Activated CD8-positive, alpha-beta memory T cell treated with anti-CD3 and anti-CD28 coated beads for 4 hours (primary cell): ENCODE measurements at places on chromosomes 7 and 10.
A peak's percentile ranks its signal among the peaks of the same experiment; 100 is the strongest.

DNA sequence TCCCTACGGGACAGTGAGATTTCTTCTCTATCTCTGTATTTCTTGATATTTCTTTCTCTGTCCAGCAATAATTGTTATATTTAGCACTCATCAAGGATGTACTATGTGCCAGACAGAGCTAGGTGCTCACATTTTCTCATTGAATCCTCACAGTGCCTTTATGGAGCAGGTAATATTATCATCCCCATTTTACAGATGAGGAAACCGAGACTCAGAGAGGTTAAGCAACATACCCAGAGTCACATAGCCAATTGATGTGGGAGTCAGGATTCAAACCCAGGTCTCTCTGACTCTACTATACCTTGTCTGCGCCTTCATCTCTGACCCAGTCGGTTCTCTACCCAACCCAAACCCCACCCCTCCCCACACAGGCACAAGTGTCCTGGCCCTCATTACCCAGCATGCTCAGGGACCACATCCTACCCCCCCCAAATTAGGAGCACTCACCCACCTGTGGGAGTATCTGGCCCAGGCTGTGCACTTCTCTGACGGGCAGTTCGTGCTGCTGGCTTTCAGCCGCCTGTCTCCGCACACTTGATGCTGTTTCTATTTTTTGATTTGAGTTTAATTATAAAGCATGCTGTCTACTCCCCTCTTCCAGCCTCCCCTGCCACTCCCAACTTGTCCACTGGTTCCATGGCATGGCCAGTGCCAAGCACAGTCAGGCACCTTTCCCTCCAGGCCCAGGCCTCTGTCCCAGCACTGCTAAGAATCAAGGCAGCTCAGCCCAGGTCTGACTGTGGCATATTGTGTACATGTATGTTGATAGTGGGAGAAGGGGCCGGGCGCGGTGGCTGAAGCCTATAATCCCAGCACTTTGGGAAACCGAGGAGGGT, 9.8 kb upstream of the SAMD8 start:
- DNase-seq, result no peak

DNA sequence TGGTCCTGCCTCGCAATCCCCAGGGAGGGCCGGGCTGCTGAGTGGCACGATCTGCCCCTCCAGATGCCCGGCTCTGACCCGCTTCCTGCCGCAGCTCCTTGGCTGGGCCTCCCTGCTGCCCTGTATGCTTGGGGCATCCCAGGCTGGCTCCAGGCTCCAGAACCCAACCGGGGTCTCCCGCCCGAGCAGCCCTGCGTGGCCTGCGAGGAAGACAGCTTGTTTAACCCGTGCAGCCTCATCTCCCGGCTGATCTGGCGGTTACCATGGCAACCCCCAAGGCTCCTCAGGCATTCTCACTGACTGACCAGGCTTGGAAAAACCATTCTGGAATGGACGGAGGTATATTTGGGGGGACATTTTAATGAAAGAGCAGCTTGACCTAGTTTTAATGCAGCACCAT, 232.4 kb upstream of the MYO3A start:
- no peak for DNase-seq

DNA sequence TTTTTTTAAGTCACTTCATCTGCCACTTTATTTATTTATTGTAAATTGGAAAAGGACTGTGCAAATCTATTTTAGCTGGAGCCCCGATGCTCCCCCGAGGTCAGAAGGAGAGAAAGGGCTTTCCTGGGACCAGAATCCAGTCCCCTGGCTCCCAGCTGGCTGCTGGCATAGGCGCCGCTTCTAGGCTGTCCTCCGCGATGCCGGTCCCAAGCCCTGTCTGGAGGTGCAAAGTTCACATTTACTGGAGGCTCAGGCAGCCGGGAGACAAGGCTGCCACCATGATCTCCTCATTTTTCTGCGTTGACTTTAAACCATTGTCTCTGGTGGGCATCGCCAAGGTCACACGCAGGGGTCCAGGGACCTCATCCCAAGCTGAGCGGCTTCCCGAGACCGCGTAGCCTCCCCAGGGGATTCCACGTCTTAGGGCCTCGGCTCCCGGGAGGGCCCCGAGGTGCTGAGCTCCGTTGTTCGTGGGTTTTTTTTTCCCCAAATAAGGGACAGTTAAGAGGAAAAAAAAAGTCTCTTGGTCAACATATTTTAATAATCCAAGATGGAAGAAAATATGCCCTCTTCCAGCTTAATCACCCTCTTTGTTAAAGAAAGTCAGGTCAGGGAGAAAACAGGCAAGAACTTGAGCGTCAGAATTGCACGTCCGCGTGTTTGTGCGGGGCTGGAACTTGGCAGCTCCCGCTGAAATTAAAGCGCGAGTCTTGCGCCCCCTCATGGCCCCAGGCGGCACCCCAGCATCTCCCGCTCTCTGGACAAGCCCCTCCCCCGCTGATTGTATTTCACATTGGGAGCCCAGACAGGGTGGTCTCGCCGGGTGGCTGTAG, 11.9 kb downstream of the RGR start:
- peak; percentile 2 for DNase-seq

DNA sequence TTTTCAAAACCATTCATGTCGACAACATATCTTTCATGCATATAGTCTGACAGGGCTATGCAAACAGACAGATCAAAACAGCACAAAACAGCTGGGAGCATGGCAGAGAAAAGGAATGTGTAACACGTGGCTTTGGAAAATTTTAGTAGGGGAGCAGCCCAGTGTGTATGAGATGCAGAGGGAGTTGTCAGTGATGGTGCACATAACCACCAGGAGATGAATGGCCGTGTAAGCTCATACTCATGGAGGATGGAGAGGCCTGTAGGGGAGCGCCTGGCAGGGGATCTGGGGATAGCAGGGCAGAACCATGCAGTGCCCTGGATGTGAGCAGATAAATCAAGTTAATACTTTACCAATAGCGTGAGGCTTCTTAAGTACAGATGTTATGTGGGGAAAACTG, 45.7 kb downstream of the RHOBTB1 start:
- DNase-seq, result no peak

- DNase-seq, result no peak
Measured at GRCh38 chr7:142405122-142405765, 147.4 kb upstream of the PRSS58 start.

- no peak for DNase-seq
Measured at GRCh38 chr7:113015034-113015645, 71.5 kb downstream of the GPR85 start.

DNA sequence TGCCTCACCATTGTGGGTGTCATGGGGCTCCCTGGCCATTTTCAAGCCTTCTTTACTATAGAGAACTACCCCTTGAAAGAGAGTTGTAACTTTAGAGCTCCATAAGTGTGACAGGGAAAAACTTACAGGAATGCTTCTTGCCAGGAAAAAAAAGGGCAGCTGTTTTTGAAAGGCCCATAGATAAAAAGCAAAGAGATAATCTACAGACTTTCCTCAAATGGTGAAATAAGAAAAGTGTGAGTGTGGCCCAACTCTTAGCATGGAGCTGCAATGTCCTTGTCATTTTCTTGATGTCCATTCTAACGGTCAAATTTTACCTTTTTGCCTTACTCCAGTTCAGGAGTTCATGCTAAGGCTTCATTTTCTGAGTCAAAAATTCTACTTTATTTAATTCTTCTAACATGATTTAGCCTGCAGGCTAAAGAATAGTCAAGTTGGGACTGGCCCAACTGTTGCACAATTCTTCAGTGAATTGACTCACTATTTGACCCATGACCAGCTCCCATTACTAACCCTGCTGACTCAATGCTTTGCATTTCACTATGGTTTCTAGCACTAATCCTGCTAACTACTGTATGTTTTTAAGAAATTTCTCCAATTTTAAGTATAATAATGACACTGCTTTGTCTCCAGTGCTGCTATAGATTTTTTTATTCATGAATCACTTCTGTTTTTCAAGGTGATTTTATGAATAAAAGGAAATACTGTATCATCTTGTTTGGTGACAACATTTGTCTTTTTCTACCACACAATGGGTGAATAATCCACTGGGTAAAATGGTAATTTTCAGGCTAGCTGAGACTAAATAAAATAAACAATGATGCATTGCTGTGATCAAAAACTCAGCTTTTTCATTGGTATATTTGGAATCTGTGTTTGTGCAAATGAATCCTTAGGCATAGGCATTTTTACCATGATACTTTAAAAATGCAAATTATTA, 41.4 kb upstream of the SGCE start:
- DNase-seq, result no peak

GRCh38 chr7:154350892-154351291, 298.7 kb downstream of the DPP6 start:
- DNase-seq, result no peak

DNA sequence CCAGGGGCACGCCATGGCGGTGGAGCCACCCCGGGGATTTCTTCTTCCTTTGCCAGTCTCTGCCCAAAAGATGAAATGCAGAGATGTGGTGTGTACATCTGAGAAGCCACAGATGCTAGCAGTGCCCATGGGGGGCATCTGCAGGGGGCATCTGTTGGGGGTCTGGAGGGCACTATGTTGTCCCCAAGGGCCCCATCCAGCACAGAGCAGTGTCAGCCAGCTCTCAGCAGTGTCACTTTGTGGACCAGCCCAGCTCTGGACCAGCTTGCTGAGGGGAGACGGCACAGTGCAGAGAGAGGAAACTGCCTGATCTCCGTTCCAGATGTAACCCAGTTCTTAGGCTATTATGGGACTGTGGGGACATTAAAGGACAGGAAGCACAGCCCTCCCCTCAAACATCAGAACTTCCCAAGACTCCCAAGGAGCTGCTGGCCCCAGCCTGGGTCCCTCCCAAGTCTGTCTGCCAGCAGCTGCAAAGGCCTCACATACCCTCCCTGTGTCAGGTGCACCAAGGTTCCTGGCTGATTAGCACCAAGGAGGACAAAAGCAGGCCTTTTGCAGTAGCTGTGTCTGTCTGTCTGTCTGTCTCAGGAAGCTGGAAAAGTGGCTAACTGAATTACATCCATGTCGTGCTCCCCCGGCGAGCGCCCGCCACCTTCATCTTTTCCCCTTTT, 536.5 kb downstream of the PTPRN2 start:
- no peak for DNase-seq

- DNase-seq, result no peak
Measured at GRCh38 chr7:131899271-131900030, 343.0 kb upstream of the PODXL start.

- no peak for DNase-seq
Measured at GRCh38 chr7:105496521-105496920, 25.6 kb downstream of the PUS7 start.

DNA sequence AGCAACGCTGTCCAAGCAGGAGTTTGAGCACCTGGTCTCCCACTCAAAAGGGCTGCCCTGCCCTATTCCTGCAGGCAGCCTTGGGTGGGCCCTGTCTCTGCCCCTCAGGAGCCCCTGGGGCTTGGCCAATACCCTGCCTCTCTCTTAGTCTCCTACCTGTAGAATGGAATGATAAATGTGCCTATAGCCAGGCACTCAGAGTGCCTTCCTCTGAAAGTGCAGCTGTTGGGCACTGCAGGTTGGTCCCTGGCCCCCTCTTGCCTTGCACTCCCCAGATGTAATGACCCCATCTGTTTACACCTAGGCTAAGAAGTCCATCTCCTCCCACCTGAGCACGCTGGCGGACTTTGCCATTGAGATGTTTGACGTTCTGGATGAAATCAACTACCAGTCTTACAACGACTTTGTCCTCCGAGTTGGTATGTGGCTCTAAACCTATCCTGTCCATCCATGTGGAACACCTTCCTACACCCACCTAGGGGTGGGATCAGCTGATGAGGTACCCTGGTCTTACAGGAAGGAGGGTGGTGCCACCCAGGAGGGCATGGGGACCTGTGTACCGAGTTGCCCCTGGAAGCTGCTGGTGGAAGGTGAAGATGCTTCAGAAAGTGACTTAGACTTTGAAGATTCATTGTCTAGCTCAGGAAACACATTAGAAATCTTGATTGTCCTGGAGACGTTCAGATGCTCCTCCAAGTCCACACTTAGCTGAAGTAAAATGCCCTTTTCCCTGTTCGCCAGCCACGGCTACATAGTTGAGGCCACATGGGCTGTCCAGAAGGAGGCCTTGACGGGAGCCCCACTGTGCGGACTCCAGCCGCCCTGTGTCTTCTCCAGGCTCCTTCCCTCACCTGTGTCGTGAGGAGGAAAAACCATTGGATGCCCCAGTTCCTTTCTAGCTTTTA, 134.1 kb downstream of the ADCY1 start:
- DNase-seq, result no peak

- no peak for DNase-seq
Measured at GRCh38 chr10:13880760-13881159, 294.0 kb downstream of the PRPF18 start.
